ENCODE measurements at places on chromosomes 6 and 20. TPM values are rescaled to one million over a fixed set of nuclear protein-coding genes. Genes with fewer than 3 reads are reported as not detected.

MLN gene
- total RNA-seq: not detected

PROKR2 gene
- not detected for total RNA-seq

AARS2 gene
- total RNA-seq: 11.3 TPM

COL9A1 gene
- total RNA-seq: not detected

SFTA2 gene
- total RNA-seq: not detected

CFB gene
- total RNA-seq: 0.53 TPM

TBC1D20 gene
- 50.5 TPM for total RNA-seq

BPIFB1 gene
- not detected for total RNA-seq
